ENCODE measurements at places on chromosomes 1 and 21. TPM values are rescaled to one million over a fixed set of nuclear protein-coding genes. Genes with fewer than 3 reads are reported as not detected.

DNA sequence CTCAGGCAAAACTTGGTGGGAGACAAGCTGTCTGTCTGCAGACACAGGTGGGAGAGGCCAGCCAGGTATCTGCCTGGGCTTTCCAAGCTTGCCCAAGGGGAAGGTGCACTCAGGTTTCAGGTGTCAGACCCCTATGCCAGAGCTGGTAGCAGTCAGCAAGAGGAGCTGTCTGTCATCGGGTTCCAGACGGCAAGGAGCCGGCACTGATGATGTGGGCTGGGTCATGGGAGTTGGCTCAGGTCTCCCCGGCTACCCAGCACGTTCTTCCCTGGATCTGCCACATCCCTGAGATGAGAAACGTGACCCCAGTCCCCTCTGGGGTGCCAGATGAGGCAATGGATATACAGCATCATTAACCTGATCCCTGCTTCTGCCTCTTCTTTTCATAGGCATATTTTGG is 23.0 kb downstream of the TMCC2 start:
- DNase-seq, result no peak
- no peak overlapping the region for H3K27ac ChIP-seq
- H3K27me3 ChIP-seq, result no peaks in the 10 kb centered on the region
- H3K4me3 ChIP-seq, result no peak overlapping the region

DNA sequence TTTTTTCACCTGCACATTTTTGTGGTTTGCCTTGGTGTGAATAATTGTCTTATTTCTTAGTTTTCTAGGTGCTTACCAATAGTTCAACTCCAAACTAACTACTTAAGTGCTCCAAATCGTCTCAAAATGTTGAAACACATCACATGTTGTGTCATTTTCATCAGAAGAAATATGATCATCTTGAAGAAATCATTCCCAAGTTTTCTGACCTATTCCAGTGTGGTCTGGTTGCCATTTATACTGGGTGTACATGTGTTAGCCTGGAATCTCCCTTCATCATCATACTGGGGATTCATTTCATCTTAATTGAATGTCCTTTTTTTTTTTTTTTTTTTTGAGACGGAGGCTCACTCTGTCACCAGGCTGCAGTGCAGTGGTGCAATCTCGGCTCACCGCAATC is 67.0 kb downstream of the EIF2B3 start:
- no peak overlapping the region for H3K4me3 ChIP-seq
- DNase-seq, result no peak
- no peak overlapping the region for H3K27ac ChIP-seq

GRCh38 chr1:177080564-177080963 is 83.9 kb downstream of the ASTN1 start:
- no peaks in the 10 kb centered on the region for H3K4me1 ChIP-seq
- no peaks in the 10 kb centered on the region for H3K36me3 ChIP-seq
- H3K27me3 ChIP-seq, result no peaks in the 10 kb centered on the region
- DNase-seq, result no peak
- no peak overlapping the region for H3K27ac ChIP-seq
- H3K4me3 ChIP-seq, result no peak overlapping the region

DNA sequence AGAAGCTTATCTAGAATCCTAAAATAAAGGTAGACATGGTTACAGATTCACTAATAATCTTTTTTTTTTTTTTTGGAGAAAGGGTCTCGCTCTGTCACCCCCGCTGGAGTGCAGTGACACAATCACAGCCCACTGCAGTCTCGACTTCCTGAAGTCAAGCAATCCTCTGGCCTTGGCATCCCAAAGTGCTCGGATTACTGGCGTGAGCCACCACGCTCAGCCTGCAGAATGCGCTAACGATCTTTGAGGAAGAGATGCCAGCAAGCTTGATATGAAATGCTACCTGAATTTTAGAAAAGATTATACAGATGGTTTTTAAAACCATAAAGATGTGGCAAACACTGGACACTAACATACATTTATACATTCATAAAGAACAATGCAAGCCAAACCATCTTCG is 4.1 kb upstream of the GNPAT start:
- peaks cover 18% of the 10 kb centered on the region for H3K4me1 ChIP-seq
- DNase-seq, result no peak
- H3K36me3 ChIP-seq, result peaks cover 32% of the 10 kb centered on the region

DNA sequence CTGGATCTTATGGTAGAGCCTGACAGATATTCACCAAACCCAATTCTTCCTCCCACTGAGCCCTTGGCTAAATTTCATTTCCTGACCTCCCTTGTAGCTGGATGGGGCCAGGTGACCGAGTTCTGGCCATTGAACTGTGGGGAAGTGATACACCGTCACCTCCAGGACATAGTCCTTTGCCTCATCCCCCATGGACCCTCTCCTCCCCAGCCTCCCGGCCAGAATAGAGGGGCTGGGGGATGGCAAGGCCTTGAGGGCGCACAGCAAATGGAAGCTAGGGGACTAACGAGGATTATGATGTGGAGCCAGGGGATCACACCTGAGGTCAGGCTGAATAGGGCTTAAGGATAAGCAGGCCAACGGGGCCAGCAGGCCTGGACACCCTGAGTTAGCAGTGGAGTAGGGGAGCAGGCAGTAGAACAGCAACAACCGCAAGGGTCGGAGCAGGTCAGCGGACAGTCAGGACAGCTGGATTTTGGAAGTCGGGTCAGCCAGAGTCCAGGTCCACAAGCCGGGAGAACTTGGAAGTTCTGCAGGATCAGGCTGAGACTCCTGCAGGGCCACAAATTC is 15.0 kb downstream of the BATF3 start:
- no peaks in the 10 kb centered on the region for H3K36me3 ChIP-seq
- peaks cover 19% of the 10 kb centered on the region for H3K4me1 ChIP-seq
- H3K4me3 ChIP-seq, result no peak overlapping the region
- no peak for DNase-seq

GRCh38 chr1:29312469-29313461 is 76.4 kb downstream of the PTPRU start:
- H3K27me3 ChIP-seq, result no peaks in the 10 kb centered on the region
- DNase-seq, result peak; percentile 32
- no peak overlapping the region for H3K4me3 ChIP-seq
- H3K36me3 ChIP-seq, result peaks cover 53% of the 10 kb centered on the region
- no peak overlapping the region for H3K27ac ChIP-seq
- no peaks in the 10 kb centered on the region for H3K4me1 ChIP-seq

- no peak overlapping the region for H3K4me3 ChIP-seq
- H3K36me3 ChIP-seq, result no peaks in the 10 kb centered on the region
- H3K4me1 ChIP-seq, result no peaks in the 10 kb centered on the region
- H3K27ac ChIP-seq, result no peak overlapping the region
- no peak for DNase-seq
- no peaks in the 10 kb centered on the region for H3K27me3 ChIP-seq
Observed at GRCh38 chr1:233629305-233629935, 15.5 kb downstream of the KCNK1 start.

DNA sequence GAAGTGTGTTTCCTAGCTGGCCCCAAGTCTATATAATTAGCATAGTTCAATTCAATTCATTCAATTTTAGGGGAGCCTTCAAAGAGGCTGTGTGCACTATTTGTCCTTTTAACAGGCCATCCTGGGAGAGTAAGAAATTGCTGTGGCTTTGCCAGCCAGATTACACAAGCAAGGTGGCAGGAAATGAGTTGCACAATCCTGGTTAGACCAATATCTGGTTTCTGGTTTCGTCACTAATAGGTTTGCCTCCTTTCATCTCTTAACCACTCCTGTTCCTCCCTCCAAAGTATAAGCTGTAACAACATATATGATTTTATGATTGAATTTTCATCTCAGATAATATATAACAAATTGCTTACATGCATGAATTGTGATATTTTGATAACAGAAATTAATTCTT is 84.1 kb upstream of the NEGR1 start:
- no peak overlapping the region for H3K4me3 ChIP-seq
- H3K36me3 ChIP-seq, result no peaks in the 10 kb centered on the region
- no peaks in the 10 kb centered on the region for H3K4me1 ChIP-seq
- DNase-seq, result no peak
- H3K27me3 ChIP-seq, result no peaks in the 10 kb centered on the region

DNA sequence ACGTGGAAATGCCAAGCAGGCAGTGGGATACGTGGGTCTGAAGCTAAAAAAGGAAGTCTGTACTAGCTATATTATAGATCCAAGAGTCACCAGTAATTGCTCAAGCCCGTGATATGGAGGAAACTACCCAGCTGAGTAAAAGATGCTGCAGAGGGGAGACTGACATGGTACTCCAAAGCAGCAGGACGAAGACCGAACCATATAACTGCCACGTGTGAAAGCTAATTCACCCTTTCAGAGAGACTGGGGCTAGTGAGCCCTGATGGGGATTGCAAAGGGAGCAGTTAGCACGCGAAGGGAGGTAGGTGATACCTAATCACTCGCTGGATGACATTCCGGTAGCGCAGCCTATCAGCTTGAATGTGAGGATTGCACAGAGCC is 316 bp downstream of the AP4B1 start:
- peak overlapping the region; percentile 92 for H3K27ac ChIP-seq
- peaks cover 32% of the 10 kb centered on the region for H3K4me1 ChIP-seq
- peaks cover 38% of the 10 kb centered on the region for H3K36me3 ChIP-seq

GRCh38 chr1:11470912-11471311 is 8.0 kb upstream of the DISP3 start:
- no peaks in the 10 kb centered on the region for H3K4me1 ChIP-seq
- H3K36me3 ChIP-seq, result no peaks in the 10 kb centered on the region
- no peak for DNase-seq
- H3K27ac ChIP-seq, result no peak overlapping the region
- H3K4me3 ChIP-seq, result no peak overlapping the region
- peaks cover 9% of the 10 kb centered on the region for H3K27me3 ChIP-seq

GRCh38 chr1:25111706-25112105 is 120.6 kb downstream of the SYF2 start:
- no peak overlapping the region for H3K4me3 ChIP-seq
- H3K27ac ChIP-seq, result no peak overlapping the region
- peaks cover 18% of the 10 kb centered on the region for H3K27me3 ChIP-seq
- DNase-seq, result no peak

DNA sequence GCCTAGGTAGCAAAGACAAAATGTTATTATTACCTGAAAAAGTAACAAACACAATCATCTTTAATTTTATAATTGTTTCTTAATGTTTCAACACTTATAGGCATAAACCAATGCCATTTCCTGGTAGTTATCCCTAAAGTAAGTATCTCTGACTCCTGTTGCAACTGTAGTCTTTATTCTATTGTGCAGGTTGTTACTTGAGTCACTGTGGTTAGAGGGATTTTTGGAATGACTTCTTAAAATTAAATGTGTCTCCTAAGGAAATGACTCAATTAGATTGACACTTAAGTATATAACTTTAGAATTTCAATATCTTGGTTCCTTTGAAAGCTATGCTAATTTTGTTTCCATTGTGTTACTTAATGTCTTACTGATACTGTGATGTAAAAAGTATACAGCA is 143.9 kb downstream of the PHTF1 start:
- peaks cover 9% of the 10 kb centered on the region for H3K4me1 ChIP-seq
- H3K27ac ChIP-seq, result no peak overlapping the region
- no peak for DNase-seq
- H3K36me3 ChIP-seq, result no peaks in the 10 kb centered on the region
- no peak overlapping the region for H3K4me3 ChIP-seq

- no peak for DNase-seq
- H3K4me1 ChIP-seq, result peaks cover 7% of the 10 kb centered on the region
- H3K4me3 ChIP-seq, result no peak overlapping the region
- H3K36me3 ChIP-seq, result no peaks in the 10 kb centered on the region
- peaks cover 6% of the 10 kb centered on the region for H3K27me3 ChIP-seq
- H3K27ac ChIP-seq, result peak overlapping the region; percentile 18
Observed at GRCh38 chr21:46023555-46023954, 42.0 kb downstream of the COL6A1 start.

DNA sequence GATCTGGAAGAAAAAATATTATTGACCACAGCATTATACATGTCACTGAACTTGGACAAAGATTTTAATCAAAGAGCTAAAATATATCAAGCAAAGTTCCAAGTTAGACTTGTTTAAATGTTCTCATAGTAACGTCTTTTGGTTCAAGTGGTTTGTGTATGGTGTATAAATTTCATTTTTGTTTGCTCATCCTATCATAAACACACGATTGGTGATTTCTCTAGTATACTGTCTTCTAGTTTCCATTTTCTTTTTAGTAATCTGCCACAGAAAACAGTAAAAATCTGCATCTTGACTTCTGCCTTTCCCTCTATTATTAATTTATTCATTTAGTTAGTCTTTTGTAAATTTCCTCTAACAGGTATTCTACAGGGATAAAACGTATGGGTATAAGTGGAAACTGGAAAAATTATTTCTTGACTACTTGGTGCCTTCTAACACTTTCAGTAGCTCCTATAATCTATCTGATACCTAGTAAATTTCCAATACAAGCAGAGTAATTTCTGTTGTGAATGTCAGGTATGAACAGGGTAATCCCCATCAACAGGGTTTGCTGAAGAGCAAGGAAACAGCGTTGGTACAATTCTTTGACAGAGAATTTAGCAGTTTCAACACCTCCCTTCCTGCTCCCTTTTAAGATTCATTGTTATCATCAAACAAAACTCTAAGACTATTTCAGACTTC is 268.0 kb downstream of the PTPRC start:
- no peaks in the 10 kb centered on the region for H3K27me3 ChIP-seq
- no peaks in the 10 kb centered on the region for H3K36me3 ChIP-seq
- H3K27ac ChIP-seq, result peak overlapping the region; percentile 40

C2CD2 gene
- total RNA-seq, result 23.8 TPM

MCM3AP gene
- 96.2 TPM for total RNA-seq

FCMR gene
- 6.8 TPM for total RNA-seq

POU3F1 gene
- not detected for total RNA-seq

FLG2 gene
- total RNA-seq, result not detected

USF1 gene
- total RNA-seq, result 81.8 TPM

KIF21B gene
- 4.7 TPM for total RNA-seq
